ENCODE measurements at places on chromosomes 5 and 9.

- no peak for DNase-seq
Measured at GRCh38 chr9:106961623-106962022, 98.7 kb downstream of the ZNF462 start.

GRCh38 chr5:115456056-115456455, 88.5 kb downstream of the FEM1C start:
- DNase-seq: no peak

GRCh38 chr5:134545070-134545868, 19.8 kb downstream of the JADE2 start:
- no peak for DNase-seq

GRCh38 chr9:2749485-2749884, 32.2 kb downstream of the KCNV2 start:
- DNase-seq: no peak

DNA sequence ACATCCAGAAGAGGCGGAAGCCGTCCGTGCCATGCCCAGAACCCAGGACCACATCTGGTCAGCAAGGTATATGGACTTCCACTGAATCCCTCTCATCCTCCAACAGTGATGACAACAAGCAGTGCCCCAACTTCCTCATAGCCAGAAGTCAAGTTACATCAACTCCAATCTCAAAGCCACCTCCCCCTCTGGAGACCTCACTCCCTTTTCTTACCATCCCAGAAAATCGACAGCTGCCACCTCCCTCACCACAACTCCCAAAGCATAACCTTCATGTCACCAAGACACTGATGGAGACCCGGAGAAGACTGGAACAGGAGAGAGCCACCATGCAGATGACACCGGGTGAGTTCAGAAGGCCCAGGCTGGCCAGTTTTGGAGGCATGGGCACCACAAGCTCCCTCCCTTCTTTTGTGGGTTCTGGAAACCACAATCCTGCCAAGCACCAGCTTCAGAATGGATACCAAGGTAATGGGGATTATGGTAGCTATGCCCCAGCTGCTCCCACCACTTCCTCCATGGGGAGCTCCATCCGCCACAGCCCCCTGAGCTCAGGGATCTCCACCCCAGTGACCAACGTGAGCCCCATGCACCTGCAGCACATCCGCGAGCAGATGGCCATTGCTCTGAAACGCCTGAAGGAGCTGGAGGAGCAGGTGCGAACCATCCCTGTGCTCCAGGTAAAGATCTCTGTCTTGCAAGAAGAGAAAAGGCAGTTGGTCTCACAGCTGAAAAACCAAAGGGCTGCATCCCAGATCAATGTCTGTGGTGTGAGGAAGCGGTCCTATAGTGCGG, 130.3 kb upstream of the DMRT1 start:
- no peak for DNase-seq

DNA sequence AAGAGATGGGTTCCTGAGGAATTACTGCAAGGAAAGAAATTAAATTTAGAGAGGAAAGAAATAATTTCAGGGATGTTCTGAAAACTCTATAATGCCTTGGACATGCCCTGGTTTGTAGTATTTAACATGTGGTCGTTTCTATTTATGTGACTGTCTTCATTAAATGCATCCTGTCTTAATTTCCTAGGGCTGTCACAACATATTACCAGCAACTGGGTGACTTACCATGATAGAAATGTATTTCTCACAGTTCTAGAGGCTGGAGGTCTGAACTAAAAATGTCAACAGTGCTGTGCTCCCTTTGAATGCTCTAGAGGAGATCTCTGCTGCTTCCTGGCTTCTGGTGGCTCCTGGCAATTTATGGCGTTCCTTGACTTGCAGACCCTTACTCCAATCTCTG, 287.7 kb downstream of the FBXL7 start:
- no peak for DNase-seq

DNA sequence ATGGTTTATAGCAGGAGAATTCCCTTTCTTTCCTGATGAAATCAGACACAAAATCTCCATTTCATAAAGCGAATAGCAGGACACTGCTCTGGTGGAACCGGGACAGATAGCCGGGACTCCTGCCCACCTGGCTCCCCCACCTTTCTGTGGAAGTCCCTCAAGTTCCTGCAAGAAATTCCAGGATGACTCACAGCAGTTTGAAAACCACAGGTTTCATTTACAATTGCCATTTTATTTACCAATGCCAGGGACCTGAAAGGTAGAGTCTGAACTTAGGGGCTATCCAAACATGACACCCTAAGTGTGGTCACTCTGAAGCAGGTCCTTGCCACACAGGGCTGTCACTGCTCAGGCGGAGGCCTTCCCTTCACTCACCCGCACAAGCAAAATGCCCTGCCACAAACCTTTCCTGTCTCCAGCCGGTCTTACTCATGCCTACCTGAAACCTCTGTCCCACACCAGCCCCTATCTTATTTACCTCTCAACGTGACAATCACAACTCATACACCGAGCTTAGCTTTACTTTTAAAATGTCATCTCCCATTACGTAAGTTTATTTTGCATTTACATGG, 63.3 kb upstream of the TAF1L start:
- DNase-seq: no peak

GRCh38 chr5:115857626-115858349, 16.1 kb downstream of the AP3S1 start:
- DNase-seq: no peak

- no peak for DNase-seq
Measured at GRCh38 chr9:131397100-131397790, 3.4 kb downstream of the PRRC2B start.

DNA sequence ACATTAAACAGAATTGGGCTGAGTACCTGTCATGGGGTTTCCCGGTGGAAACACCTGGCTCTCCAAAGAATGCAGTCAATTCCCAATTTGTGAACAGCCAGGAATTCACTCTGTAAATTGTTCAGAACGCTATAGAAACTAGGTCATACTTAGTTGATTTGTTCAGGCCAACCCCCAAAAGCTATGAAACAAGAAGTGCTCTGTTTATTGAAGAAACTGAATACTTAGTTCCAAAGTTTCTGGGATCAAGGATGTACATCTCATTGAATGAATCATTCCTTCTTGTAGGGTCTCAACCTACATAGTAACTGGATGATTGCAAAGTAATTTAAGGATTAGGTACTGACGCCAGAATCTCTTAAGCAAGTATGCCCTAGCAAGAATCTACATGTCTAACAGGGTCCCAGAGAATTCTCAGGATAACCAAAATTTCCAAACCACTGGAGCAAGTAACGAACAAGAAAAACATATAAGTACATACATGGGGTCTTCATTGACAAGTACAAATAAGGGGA, 659 bp upstream of the TUSC1 start:
- DNase-seq: no peak

DNA sequence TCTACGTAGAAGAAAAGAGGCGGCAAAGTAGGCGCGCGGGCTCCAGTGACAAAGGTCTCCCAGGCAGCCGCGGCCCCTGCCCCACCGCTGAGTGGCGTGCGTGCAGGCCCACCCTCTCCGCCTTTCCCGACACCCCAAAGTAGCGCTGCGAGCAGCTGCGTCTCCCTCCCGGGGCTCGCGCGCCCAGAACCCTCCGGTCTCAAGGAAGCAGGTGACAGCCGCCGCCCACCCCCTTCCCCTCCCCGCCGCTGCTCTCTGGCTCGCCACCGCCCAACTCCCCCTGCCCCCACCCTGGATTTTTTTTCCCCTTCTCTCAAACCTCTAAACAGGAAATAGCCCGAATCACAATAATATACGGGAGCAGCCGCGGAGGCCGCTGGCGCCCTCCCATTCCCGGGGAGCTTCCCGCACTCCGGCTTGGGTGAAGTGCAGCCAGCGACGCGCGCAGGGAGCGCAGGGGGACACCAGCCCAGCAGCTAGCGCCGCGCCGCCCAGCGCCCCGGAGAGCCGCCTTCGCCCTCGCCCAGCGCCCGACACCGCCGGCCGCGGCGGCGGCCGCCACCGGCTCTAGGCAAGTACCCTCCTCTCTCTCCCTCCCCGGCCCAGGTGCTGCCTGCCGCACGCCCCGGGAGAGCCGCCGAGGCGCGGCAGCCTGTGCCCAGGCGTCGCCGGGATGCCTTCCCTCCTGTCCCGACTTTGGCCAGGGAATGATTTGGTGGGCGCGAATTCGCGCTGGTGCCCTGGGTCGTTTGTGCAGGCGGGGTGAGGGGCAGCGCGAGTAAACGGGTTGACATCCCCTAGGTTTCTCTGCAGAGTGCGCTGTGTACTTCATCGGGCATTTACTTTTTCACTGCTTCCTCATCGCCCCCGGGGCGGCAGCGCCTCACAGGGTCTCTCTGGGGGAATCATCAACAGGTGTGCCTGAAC, 52.7 kb upstream of the TJP2 start:
- no peak for DNase-seq

- DNase-seq: no peak
Measured at GRCh38 chr9:109520475-109521132, 22.5 kb upstream of the PTPN3 start.

DNA sequence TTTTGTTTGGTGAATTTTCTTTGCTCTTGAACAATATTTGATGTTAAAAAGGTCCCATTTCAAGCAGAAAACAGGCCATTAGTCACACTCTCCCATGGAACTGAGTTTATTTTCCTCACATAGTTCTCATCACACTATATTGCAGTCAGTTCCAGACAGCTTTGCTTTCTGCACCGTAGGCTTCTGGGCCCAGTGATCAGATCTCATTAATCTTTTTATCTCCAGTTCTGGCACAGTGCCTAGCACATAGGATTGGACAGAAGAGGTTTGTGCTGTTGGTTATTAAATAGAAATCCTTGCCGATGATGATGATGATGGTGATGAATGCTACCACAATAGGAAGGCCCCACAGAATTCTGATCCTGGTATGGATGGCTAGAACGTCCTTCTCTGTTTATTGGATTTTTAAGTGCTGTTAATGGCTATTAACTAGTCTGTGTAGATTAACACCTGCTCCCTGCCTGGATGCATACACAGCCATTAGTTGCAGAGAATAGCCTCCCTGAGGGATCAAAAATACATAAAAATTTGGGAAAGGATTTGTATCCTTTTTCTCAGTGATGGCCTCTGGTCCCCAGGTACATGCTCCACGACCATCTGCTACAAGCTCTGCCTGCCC, 52.0 kb upstream of the NTRK2 start:
- DNase-seq: no peak

DNA sequence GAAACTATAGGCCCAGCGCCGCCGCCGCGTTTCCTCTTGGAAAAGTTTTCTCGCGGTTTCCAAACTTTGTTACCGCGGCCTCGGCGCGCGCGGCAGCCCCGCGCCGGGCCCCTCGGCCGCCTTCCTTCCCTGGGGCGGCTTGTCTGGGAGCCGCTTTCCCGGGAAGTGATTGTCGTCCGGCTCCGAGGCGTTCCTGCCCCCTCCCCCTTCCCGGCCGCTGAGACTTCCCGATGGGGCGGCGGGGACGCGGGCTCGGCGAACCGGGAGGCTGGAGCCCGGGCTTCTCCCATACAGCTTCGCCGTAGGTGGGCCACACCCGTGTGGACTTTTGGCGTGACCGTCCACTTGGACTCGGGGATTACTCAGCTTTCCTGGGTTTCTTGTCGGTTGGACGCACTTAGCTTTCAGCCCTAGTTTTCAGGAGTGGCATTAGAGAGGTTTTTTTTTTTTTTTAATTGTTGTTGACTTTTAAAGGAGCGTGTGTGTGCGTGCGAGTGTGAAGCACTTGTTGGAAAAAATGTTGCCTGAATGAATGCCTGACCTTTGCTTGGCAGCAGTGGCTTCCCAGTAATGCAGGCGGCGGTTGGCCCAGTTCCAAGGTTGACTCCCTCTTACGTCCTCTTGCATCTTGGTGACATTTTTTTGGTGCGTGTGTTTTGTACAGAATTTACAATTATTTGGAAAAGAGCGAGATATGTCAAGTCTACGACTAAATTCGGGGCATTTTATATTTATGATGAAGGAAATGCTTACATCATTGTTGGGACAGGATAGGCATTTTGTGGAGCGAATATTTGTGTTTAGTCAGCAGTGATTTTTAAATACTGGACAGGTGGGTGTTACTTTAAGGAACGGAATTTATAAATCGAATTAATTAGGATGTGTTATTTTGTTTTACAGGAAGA, 821 bp downstream of the CTNNA1 start:
- DNase-seq: no peak

DNA sequence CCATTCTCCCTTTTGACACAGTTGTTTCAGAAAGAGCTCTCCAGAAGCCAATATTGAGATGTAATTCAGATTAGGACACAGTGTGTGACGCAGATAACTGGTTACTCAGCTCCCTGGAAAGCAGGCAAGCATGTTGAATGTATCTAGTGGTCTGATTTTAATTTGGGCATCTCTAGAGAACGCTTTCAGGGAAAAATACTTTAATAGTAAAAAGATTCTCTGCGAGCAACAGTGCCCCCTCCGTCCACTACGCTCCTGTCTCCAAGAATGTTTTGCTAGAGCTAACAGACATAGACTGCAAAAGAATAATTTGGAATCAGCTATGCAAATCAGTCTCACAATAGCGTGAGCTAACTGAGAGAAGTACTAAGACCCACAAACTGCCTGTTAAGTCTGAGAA, 23.3 kb downstream of the CFAP90 start:
- DNase-seq: no peak

GRCh38 chr5:115487168-115487567, 57.4 kb downstream of the FEM1C start:
- no peak for DNase-seq

DNA sequence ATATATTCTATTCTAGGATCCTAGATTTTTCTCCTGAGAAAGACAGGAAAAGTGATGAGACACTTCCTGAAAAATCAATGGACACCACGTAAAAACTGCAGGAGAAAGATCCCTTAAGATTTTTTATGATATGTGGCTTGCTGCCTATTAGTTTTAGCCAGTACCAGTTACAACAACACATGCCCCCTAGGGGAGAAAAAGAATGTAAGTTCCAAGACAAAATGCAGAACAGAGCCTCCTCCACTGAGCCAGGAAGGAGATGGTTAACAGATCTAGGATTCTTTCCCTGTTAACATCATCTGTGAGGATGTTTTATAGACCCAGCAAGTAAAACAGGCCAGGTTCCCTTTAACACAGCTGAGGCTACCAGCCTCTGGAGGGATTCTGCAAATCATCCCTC, 574.7 kb downstream of the TLE4 start:
- DNase-seq: no peak

DNA sequence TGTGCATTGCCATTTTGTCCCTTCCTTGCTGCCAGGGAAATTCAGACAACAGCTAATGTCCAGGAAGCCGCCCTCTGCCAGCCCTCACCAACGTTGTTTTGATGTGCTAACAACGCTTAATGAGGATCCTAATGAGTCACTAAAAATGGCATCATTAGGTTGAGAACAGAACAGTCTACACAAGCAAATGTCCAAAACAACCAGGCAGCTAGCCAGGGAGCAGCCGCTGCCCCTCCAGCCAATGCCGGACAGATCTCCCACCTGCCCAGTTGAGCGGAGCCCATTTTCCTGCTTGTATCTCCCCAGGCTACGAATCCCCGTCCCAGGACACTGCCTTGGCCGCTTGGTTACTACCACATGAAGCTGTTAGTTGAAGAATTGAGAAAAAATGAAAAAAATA, 40.4 kb upstream of the UNC5A start:
- DNase-seq: no peak

- no peak for DNase-seq
Measured at GRCh38 chr5:133440467-133441115, 171.8 kb downstream of the FSTL4 start.

All from activated CD8-positive, alpha-beta memory T cell treated with anti-CD3 and anti-CD28 coated beads for 1 hour (primary cell).